Activated effector memory CD4-positive, alpha-beta T cell treated with anti-CD3 and anti-CD28 coated beads, Interleukin-2, amount 50 U/mL, for 16 hours (primary cell): ENCODE measurements at places on chromosomes 11 and 22.

DNA sequence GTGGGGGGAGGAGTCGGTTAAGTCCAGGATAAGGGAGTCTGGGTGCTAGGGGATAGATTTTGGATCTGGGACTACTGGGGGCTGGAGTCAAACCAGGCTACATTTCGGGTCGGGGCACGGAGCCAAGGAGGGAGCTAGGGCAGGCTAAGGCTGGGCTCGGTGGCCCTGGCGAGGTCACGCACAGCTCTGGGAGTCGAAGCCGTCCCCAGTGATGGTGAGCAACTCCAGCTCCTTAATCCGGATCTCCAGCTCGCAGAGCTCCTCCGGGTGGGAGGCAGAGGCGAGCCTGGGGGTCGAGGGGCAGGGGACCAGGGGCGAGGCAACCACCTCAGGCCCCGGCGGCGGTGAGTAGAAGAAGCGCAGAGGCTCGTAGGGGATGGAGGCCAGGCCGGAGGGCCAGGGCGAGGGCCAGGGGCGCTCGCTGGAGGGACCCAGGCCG, 544 bp downstream of the C11orf91 start:
- no peak for DNase-seq

DNA sequence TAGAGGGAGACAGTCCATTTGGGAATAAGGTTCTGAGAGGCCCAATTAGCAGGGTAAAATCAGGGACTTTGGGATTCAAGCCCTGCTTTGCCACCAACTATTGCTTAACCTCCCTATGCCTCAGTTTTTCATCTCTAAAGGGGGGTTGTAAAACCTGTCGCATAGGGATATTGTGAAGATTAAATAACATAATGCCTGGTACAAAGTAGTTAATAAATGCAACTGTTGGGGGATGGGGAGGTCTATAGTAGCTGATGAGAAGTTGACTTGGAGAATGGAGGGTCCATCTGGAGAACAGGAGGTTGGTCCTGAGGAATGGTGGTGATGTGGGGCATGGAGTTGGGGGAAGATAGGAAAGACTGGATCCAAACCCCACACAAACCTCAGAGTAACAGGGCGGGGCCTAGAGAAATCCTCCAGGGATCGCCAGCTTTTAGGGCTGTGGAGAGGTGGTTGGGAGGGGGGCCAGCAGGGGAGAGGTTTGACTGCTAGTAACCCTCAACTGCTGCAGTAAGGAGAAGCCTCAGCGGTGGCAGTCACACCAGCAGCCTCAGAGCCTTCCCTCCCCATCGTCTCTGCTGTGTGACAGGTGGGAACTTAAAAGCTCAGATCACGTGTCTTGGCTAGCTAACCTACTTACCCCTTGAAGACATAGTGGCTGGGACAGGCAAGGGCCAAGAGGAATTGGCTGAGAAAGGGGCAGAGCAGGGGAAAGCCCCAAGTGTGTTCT, 1.1 kb upstream of the ABCG4 start:
- no peak for DNase-seq

- peak; percentile 91 for DNase-seq
Measured at GRCh38 chr22:30390974-30391691, 3.9 kb upstream of the RNF215 start.

GRCh38 chr11:105609832-105610781, at the start of gene GRIA4:
TSS of gene GRIA4 (plus strand) at chr11:105610073. CDS start at chr11:105610998, 925 bp downstream.
- no peak for DNase-seq

DNA sequence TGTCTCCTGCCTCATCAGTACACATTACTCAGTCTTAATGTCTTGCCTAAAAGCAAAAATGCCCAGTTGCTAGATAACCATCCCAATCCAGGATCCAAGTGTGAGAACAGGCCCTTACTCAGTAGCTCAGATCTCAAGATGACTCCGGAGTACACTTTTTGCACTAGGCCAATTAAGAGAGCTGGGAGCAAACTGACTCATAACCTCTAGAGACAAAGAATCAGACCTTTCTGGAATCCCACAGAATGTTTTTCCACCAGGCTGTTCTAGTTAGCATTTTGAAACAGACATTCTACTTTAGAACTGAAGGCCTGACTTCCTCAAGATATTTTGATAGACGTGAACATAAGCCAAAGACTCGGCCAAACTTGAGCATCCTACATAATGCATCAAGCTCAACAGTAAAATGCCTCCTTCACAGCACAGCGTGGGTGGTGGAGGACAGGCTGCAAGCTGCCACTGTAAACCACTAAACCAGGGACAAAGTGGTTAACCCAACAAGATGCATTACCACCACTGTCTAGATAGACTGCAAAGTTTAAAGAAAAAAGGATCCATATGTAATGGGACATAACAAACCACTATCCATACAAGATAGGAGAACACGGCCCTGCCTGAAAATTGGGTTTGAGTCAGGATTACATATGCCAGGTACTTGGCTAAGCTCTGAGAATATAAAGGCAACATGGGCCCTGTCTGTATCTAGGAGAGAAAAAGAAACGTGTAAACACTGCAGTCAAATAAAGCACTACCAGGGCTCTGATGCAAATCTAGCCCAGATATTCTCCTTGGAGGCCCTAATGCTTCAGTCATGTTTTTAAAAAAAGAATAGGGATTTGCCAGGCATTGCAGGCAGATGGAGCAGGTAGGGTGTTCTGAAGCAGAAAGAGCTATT, 48.3 kb downstream of the MYH9 start:
- DNase-seq, result peak; percentile 75

GRCh38 chr11:74687237-74688023, 43.8 kb downstream of the CHRDL2 start:
- DNase-seq, result no peak

DNA sequence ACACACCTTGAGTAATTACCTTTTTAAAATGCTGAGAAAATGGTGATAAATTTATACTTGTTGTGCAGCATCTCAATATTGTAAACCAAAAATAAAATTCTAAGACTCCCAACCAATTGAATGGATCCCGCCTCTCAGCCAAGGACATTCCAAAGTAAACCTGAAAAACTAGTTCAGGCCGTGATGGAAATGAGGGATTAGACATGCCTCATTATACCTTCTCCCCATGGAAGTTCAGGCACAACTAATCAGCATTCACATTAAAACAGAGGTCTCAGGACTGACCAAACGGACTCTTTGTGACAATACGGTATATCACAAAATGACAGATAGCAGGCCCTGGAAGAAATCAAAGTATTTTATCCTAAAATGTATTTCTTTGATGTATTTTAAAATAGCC, 907.4 kb upstream of the RAG2 start:
- no peak for DNase-seq

DNA sequence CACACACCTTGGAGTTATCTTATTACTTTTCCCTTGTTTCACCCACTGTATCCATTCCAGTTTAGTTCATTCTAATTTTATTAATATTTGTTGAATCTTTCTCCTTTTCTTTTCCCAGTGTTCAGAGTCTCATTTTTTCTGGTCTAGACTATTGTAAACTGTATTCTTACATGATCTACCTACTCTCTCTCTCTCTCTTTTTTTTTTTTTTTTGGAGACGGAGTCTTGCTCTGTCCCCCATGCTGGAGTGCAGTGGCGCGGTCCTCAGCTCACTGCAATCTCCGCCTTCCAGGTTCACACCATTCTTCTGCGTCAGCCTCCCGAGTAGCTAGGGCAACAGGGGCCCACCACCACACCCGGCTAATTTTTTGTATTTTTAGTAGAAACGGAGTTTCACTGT, 2.1 kb downstream of the ANKRD42 start:
- DNase-seq, result no peak

DNA sequence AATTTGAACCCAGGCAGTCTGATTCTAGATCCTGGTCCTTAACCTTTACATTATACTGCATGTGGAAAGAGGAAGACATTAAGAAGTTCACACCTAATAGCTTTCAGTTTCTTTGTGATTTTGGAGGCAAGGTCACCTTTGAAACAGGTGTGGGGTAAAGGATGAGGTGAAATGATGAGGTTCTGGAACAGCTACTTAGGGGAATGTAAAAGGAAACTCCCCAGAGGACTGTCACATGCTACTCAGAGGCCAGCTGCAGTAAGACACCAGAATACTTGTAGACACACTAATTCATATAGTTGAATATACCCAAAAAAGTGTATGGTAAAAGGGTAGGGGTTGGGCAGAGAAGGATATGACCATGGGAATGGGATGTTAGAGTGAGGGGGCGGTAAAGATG, 5.4 kb downstream of the APIP start:
- no peak for DNase-seq

- DNase-seq, result no peak
Measured at GRCh38 chr11:22926341-22926740, 66.1 kb upstream of the CCDC179 start.

GRCh38 chr22:25327018-25327755, 107.7 kb downstream of the CRYBB2 start:
- DNase-seq, result no peak

DNA sequence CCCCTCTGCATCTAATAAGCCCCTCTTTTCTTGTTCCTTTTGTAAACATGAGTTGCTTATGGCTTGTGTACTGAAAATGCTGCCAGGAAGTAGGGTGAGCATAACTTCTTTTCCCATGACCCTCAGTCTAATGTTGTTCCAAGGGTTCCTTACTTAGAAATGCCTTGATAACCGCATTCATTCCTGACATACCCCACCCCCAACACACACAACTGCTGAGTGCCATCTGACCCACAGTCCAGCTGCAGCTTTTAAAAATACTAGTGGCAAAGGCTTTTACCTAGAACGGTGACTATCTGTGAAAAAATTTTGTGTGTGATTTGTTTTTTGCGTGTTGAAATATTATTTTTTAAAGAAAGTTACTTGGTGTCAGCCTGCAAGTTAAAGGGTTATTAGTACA, 52.6 kb downstream of the ARHGAP42 start:
- no peak for DNase-seq

DNA sequence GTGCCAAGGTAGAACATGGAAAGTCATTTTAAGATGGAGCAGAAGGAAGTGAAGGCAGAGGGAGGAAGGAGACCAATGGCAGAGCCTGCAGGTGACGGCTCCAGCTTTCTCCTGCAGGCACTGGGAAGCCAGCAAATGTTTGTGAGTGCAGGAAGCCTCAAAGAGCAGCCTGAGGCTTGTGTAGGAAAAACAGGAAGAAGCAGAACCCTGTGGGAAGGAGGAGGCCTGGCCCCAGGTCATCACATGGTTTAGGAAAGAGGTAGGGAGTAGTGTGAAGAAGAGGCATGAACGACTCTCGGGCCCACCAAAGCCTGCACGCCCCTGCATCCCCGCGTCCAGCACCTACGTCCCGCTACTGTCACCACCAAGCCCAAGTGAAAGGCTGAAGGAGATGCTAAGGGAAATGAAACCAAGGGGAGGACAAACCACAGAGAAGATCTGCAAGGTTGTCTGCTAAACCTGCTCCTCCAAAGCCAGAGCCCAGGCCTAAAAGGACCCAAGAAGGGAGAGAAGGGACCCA, 151.5 kb downstream of the CHST1 start:
- DNase-seq, result no peak

DNA sequence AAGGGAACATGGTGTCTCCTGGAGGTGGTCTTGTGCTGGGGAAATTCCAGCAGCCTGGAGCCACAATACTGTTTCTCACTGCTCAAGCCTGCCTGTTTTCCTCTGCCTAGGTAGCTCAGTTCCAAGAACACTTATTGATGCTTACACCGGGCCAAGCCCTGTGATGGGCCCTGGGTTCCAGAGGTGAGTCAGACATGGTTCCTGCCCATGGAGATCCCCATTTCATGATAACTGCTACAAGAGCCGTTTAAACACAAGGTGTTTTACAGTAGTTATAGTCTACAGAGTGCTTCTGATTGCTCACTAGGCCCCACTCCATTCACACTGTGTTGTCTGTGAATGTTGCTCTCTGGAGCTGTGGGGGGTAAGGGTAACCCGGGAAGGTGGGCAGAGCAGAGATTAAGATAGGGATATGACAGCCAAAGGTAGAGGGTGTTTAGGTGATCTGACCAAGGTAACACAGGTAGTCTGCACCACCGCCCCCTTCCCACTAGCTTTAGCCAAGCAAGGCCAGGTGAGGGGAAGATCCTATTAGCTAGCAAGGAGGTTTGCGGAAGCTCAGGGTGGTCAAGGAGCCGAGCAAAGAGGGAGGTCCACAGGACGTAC, 696 bp upstream of the MICAL2 start:
- peak; percentile 72 for DNase-seq

GRCh38 chr22:18063306-18063705, 14.5 kb upstream of the PEX26 start:
- no peak for DNase-seq

GRCh38 chr22:36701965-36702621, 1.5 kb downstream of the CACNG2 start:
- DNase-seq, result no peak

- no peak for DNase-seq
Measured at GRCh38 chr11:28524098-28524497, 415.9 kb downstream of the METTL15 start.

GRCh38 chr11:97683733-97684132, 1293.9 kb downstream of the JRKL start:
- DNase-seq, result no peak

DNA sequence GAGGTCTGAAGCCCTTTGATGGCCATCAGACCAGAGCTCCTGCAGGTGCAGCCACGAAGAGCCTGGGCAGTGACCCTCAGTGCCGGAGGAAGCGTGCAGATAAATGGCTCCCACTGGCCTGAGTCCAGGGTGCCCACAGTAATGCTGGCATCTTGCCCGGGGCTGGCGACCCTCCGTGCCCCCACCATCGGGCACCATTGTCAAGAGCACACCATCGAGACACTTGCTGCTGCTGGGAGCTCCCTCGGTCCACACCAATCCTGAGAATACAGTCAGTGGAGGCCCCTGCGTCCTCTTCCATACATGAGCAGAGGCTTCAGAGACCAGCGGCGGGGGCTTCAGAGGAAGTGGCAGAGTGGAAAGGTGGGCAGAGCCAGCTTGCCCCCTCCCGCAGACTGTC, 1448.3 kb downstream of the BRD1 start:
- DNase-seq, result peak; percentile 30

- DNase-seq, result no peak
Measured at GRCh38 chr22:44755417-44755816, 3.0 kb downstream of the ARHGAP8 start.

GRCh38 chr11:115784796-115785521, 280.7 kb upstream of the CADM1 start:
- DNase-seq, result no peak

DNA sequence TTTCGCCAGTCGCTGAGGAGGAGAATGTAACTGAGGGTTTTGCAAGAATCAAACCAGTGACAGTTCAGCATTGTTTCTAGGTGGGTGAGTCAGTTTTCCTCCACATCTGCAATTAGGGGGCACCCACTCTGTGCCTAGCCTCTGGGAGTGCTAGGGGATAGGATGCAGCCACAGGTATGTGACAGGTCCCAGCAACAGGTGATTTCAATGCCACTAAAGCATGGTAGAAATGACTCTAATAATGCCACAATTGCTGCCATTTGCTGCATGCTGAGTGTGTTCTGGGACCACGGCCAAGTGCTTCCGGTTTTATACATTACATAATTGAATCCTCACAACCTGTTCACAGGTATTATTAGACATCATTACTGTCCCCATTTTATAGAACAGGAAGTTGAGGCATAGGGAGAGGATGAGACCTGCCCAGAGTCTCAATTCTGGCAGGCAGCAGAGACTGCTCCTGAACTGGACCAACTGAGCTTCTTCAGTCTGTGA, 556 bp downstream of the CRYBB2 start:
- DNase-seq, result no peak
